ENCODE measurements at places on chromosomes 3 and 15.
A peak's percentile ranks its signal among the peaks of the same experiment; 100 is the strongest.

- DNase-seq: no peak
These were observed 50.0 kb upstream of the SECISBP2L start for GRCh38 chr15:49096090-49096750.

GRCh38 chr3:94269763-94270162 lies 206.9 kb downstream of the NSUN3 start:
- DNase-seq: peak; percentile 13

- peak; percentile 74 for DNase-seq
These were observed 17.1 kb downstream of the TRAIP start for GRCh38 chr3:49839193-49839809.

- no peak for DNase-seq
These were observed 147.5 kb downstream of the CTNNB1 start for GRCh38 chr3:41346698-41347270.

DNA sequence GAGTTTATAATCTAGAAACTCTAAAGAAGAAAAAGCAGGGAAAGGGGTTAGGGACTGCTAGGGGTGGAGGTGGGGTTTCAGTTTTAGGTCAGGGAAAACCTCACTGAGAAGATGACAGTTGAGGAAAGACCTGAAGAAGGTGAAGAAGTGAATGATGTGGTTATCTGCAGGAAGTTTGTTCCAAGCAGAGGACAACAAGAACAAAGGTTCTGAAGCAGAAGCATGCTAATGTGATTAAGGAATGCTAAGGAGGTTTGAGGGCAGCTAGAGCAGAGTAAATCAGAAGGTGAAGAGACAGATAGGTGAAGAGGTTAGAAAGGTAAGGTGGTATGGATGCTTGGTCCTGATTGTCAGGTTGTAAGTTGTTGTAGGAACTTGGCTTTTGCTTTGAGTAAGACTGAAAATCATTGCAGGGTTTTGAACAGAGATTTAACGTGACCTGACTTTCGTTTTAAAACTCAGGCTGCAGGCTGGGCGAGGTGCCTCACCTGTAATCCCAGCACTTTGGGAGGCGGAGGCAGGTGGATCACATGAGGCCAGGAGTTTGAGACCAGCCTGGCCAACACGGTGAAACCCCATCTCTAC lies 8.6 kb downstream of the OXSR1 start:
- no peak for DNase-seq

- DNase-seq: no peak
These were observed 37.6 kb downstream of the HHLA2 start for GRCh38 chr3:108333961-108334360.

- peak; percentile 90 for DNase-seq
These were observed 99.3 kb downstream of the BDH1 start for GRCh38 chr3:197456261-197457091.
